Hepatocyte (in vitro differentiated cells): ENCODE measurements at places on chromosomes 12 and 14. TPM values are rescaled to one million over a fixed set of nuclear protein-coding genes. Genes with fewer than 3 reads are reported as not detected.

HOXC11 gene
- total RNA-seq, result 0.63 and 1.5 TPM in 2 replicates

TMEM132C gene
- 9.3 and 10.6 TPM in 2 replicates for total RNA-seq

DNA sequence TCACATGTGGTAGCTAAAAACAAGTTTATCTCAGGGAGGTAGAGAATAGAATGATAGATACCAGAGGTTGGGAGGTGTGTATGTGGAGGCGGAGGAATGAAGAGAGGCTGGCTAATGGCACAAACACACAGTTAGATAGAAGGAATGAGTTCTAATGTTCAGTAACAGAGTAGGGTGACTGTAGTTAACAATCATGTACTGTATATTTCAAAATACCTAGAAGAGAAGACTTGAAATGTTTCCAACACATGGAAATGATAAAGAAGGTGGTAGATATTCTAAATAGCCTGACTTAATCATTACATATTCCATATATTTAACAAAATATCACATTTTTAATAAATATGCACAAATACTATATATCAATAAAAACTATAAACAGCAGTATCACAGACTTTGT is 8.9 kb upstream of the IFNG-AS1 start:
- no peak overlapping the region for H3K27ac ChIP-seq
- no peaks in the 10 kb centered on the region for H3K27me3 ChIP-seq
- H3K36me3 ChIP-seq, result no peaks in the 10 kb centered on the region
- DNase-seq, result no peak
- no peaks in the 10 kb centered on the region for H3K4me1 ChIP-seq

- no peaks in the 10 kb centered on the region for H3K36me3 ChIP-seq
- H3K27ac ChIP-seq, result no peak overlapping the region
- no peaks in the 10 kb centered on the region for H3K27me3 ChIP-seq
- no peaks in the 10 kb centered on the region for H3K4me1 ChIP-seq
- H3K4me3 ChIP-seq, result no peak overlapping the region
These were observed 312.8 kb upstream of the FKBP4 start for GRCh38 chr12:2481951-2482350.

DNA sequence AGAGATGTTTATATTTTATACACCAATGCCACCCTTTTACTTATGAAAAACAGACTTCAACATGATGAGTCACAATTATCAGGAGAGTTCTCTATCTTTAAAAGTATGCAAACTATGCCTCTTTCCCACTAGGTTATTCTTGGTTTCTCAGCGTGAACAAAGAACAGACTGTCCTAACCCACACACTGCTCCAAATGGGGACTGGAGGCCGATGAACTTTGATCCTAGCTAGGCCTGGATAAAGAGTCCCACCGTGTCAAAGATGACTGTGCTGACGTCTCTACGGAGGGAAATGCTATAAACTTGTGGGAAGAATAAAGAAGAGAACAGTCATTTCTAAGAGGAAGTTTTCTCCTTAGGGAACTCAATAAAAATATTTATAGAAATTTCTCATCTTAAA is 160.1 kb downstream of the EPS8 start:
- H3K4me1 ChIP-seq, result peaks cover 28% of the 10 kb centered on the region
- DNase-seq, result peak; percentile 74
- peak overlapping the region; percentile 93 for H3K27ac ChIP-seq
- H3K4me3 ChIP-seq, result no peak overlapping the region
